ENCODE measurements at places on chromosomes 1 and 21.
A peak's percentile ranks its signal among the peaks of the same experiment; 100 is the strongest.

DNA sequence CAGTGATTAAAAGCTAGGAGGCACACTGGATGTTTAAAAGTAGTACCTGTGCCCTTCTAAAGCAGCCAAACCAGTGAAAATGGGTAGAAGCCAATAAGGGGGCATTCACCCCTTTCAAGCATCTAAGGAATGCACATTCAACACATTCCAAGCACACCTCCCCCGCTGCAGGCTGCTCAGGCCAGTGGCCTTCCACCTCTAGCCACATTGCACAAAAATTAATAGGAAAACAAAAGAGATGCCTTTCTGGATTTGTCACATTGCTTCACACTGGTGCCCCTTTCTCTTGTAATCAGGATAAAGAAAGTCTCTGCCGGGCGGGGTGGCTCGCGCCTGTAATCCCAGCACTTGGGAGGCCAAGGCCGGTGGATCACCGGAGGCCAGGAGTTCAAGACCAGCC is 834.0 kb downstream of the USP25 start:
- no peak for DNase-seq

DNA sequence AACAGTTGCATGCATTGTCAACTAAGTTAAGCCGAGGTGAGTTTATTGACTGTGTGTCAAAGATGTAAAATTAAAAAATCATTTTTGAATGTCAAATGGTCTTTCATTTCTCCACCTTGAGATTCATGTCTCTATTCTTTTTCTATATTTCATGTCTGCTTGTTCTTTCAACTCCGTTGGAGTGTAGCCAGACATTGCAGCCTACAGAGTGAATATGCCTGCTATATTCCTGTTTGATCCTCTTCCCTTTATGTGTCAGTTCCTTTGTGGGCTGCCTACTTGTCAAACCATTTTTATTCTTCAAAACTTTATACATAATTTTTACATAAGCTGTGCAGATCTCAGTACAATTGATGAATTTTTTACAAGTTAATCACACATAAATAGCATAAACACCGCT is 1325.8 kb upstream of the PRMT6 start:
- no peak for DNase-seq

DNA sequence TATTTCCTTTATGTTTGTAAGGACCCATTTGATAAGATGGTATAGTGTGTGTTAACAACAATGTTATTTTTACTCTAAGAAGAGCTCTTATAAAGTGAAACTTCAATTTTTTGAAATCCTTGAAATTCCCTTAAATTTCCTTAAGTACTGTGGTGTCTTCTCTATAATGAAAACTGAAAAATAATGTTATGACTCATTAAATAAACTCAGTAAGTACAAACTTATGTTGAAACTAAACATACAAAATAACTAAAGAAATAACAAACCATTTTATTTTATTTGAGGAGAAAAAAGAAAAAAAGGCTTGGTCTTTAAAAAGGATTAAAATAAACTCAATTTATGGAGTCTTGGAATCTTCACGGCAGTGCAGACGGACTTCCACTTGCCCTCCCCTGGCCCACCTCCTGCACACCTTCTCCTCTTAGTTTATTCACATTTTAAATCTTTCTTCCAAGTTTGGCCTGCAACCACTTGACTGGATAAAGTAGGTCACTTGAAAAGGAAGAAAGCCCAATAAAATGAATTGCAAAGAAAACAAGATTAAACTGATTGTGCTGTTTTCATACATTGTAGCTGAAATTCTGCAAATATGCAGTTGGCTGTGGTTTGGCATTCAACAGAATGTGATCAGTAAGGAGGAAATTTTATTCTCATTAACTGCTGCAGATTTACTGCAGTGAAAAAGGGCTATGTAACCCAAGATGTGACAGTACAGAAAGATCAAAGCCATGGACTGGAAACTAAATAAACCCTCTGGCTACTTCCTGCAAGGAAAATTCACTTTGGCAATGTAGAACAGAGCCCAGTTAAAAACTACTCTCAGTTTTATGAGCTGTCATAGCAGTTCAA is 48.5 kb upstream of the SCYL3 start:
- DNase-seq: no peak

- no peak for DNase-seq
Observed at GRCh38 chr1:21239221-21239620, 51.0 kb downstream of the ECE1 start.

DNA sequence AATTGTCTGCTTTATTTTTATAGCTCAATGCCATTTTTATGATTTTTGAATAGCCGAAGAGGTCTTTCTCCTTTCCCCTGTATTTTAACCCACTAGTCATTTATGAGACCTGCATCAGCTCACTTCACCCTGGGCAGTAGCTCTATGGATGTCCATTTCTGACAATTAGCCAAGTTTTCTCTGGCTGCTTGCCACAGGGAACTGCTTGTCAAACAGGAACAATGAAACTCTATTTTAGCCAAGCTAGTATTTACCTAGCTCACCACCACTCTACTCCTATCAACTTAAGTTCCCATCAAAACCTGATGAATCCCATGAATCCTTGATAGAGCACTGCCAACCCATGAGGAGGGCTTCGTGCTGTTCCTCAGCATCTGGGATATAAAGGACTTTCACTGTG is 406.7 kb downstream of the RWDD3 start:
- no peak for DNase-seq

DNA sequence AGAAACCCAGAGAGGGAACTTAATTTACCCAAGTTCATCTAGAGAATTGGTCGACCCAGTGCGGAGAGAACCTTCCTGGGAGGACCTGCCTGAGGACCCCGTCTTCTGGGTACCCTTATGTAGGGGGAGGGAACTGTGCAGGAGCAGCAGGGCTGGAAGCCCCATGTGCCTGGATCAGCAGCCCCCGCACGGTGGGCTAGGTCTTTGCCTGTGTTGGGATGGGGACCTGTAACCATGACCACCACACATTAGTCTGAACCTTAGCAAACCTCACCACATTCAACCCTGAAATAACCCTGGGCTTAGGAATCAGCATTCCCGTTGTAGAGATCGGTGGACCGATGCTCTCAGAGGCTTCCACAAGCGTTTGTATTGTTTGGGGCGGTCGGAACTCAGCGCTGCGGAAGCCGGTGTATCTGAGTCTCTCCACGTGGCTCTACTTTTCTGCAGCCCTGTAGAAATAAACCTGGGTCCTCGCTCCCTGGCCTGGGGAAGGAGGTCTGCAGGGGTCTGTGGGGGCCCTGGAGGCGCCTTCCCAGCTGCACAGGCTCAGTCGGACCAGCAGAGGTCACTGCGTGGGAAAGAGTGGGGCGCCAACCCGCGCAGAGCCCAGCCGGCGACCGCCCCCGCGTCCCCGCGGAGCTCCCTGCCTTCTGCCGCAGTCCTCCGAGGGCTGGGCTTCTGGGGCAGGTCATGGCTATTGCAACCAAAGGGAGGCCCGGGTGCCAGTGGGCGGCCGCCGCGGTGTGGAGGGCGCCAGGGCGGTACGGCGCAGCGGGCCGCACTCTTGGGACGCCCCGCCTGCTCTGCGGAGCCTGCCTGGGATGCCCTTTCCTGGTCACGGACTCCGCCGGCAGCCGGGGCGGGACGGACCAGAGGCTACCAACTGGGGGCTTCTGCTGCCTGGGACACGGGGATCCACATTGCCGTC is 36.2 kb upstream of the KCNA10 start:
- peak; percentile 40 for DNase-seq

- DNase-seq: no peak
Observed at GRCh38 chr1:172609528-172609927, 49.4 kb upstream of the FASLG start.

GRCh38 chr1:216929870-216930582 is 206.8 kb upstream of the ESRRG start:
- no peak for DNase-seq

DNA sequence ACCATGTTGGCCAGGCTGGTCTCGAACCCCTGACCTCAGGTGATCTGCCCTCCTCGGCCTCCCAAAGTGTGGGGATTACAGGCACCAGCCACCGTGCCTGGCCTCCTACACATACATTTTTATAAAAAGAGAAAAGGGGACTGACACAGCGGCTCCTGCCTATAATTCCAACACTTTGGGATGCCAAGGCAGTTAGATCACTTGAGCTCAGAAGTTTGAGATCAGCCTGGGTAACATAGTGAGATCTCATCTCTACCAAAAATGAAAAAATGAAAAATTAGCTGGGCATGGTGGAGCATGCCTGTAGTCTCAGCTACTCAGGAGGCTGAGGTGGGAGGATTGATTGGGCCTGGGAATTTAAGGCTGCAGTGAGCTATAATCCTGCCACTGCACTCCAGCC is 23.4 kb downstream of the ZNF281 start:
- DNase-seq: no peak

GRCh38 chr21:43910460-43910859 is 45.4 kb downstream of the AGPAT3 start:
- DNase-seq: no peak

- no peak for DNase-seq
Observed at GRCh38 chr1:10973552-10973951, 38.9 kb upstream of the TARDBP start.

GRCh38 chr1:244234009-244234643 is 183.0 kb downstream of the ZBTB18 start:
- DNase-seq: no peak

- no peak for DNase-seq
Observed at GRCh38 chr1:21754583-21754982, 28.4 kb downstream of the USP48 start.

GRCh38 chr1:172761581-172762486 is 102.9 kb downstream of the FASLG start:
- no peak for DNase-seq

GRCh38 chr1:248905662-248906008 is 400 bp upstream of the PGBD2 start:
- peak; percentile 20 for DNase-seq

GRCh38 chr21:45409466-45410150 is 4.6 kb downstream of the COL18A1 start:
- DNase-seq: no peak

DNA sequence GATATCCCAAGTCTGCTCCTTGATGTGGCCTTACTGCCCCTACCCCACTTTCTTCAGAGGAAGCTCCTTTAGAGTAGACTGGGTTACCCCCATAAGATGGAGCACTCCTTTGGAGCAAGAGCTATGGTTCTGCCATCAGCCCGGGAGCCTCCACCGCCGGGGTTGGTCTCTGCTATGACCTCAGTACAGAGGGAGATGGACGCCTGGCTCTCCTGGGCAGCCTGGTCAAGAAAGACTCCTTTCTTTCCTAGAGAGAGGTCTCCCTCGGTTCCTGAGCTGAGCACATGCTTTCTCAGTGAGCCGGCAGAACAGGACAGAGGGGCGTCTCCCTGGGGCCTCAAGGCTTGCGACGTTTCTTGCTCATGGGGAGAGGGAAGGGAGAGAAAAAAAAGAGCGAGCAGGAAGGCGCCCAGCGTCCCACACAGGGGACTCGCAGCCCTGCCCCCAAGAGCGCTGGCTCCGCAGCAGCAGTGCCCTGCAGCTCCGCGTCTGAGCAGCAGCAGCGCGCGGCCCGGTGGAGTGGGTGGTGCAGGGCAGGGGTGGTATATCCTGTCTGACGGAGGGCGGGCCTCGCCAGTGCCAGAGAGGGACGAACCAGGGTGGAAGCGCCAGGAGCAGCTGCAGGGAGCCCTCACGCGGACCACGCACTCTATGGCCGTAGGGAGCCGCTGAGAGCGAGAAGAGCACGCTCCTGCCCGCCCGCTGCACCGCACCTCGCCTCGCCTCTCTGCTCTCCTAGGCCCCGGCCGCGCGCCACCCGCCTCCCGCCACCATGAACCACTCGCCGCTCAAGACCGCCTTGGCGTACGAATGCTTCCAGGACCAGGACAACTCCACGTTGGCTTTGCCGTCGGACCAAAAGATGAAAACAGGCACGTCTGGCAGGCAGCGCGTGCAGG is at the start of gene PKP1:
PKP1 (plus strand) TSS at position 576 of the 899 bp plus-strand sequence; CDS start at position 773, 197 bp downstream.
- peak; percentile 5 for DNase-seq

- no peak for DNase-seq
Observed at GRCh38 chr1:147434921-147435320, 106.4 kb upstream of the BCL9 start.

DNA sequence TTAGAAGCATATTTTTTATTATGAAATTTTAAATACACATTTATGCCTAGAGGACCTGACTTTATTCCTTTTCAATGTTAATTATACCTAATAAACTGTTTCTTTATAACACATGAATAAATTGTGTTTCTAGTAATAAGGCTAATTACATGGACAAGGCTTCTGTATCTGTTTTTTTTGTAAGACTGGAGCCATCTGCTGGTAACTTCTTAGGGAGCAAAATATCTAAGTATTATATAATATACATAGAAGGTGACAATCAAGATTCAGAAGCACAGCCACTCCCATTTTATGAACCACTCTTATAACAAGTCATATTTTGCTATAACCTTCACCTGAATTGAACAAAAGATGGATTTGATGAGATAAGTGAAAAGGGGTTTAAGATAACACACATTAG is 84.2 kb downstream of the LBR start:
- no peak for DNase-seq

DNA sequence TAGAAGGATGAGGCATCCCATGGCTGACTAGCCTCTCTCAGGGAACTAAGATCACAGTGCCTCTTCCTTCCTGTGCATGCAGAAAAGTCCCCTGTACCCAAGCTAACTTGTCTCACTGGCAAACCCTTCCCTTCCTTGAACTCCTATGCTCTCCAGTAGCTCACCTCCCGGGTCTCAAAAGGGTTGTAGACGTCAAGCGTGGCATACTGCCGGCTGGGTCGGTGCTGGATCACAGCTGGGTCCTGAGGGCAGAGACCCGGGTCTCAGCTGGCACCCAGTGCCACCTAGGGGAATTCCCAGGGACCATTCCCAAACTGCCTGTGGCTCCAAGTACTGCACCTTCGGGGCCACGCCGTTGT is 688 bp downstream of the SCAMP3 start:
- DNase-seq: no peak

- no peak for DNase-seq
Observed at GRCh38 chr1:69929308-69930057, 275.9 kb downstream of the LRRC40 start.

DNA sequence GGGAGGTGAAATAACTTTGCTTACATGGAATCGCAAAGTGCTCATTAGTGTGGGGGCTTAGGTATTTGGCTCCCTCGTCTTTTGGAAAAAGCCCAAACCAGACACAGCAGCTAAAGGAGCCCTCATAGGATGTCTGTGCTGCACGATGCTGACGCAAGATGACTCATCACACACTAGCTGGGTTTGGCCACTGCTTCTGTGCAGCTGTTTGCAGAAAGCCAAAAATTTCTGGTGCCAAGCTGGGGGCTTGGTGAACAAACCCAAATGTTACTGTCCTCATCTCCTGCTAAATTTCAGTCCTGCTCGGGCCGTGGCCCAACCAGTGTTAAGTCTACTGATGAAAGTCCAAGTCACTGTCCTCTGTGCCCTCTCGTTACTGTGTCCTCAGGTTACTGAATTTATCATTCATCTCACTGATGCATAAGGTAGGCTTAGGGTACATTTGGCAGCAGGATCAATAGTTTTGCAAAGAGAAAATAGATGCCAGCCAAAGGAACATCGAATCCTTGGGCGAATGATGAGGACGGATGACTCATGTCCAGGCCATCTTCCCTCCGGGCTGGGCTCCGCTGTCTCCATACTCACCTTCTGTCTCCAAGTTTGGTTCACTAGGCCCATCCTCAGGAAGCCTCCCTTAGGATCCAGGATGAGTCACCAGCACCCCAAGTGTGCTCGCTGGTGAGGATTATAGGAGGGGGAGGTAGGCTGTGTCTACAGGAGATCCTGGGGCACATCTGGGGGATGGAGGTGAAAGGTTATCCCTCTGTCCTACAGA is 177.7 kb downstream of the ADSS2 start:
- no peak for DNase-seq
